ENCODE measurements at places on chromosomes 5 and 9.

- no peak for DNase-seq
Measured at GRCh38 chr5:95237324-95237723, 47.6 kb downstream of the MCTP1 start.

- DNase-seq = no peak
Measured at GRCh38 chr5:178817506-178817905, 42.2 kb upstream of the ZNF354B start.

DNA sequence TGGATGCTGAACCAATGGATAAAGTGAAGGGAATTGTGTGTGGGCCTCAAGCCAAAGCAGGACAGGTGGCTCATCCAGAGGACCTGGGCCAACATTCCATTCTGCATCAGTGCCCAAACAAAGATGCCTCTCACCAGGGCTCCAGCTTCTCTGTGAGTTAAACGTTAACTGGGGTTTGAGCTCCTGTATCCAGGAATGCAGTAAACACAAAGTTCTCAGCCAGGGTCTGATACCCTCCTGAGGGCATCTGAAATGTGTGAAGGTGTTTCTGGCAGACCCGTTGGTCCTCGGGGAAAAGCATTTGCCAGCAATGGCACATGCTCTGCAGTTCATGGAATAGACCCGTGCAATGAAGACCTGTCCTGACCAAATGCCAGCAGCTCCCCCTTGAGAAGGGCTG is 33.9 kb upstream of the AOPEP start:
- DNase-seq = no peak

DNA sequence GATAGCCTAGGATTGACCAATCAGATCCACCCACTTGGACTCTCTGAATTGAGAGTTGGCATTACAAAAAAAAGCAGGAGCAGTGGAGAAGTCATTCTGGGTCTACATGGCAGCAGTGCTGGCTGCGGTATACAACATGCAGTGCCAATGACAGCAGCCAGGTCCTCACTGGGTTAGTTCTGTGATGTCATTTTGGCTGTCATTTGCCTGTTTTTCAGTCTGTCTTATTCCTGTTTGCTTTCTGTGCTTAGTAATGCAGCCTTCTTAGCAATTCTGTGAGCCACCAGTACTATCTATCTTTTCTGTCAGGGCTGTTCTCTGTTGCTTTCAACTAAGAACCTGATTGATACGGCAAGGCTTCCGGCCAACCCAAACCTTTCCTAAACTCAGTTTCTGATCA is 471.8 kb downstream of the BNC2 start:
- DNase-seq = no peak

GRCh38 chr9:89722712-89723111 is 117.9 kb downstream of the GADD45G start:
- DNase-seq = no peak

GRCh38 chr5:157186309-157187045 is 5.8 kb downstream of the ITK start:
- DNase-seq = no peak

- no peak for DNase-seq
Measured at GRCh38 chr5:9201761-9202160, 344.1 kb downstream of the SEMA5A start.

DNA sequence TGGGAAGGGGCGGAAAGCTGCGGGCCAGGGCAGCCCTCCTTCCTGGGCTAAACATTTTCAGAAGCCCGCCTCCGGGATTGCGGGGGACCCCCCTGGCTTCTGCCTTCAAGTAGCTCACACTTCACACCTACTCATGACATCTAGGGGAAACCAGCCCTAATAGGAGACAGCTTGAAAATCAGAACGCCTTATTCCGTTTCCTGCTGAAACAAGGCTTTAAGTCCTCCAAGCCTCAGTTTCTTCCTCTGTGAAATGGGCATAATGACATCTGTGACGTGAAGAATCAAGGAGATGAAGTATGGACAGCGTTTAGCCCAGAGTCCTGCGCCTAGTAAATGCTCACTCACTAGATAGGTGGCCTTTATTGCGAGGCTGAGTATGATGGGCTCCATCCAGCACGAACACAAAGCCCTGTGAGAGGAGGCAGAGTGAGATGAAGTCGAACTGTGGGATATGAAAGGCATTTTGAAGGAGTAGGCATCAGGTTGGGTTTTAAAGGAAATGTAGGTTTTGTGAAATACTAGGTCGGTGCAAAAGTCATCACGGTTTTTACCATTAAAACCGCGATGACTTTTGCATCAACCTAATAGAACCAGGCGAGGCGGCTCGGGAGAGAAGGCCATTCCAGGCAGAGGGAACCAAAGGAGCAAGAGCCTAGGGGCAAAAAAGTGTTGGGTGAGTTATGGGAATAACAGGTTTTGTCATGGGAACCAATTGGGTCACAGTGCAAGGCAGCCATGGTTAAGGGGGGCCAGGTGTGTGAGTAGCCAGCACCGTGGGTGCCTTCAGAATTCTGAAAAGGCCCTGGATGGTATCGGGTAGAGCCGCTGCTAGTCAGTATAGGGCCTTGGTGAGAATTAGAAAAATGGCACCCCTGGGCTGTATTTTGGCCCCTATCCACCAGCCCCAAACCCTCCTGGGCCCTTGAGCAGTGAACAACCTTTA is 1.0 kb upstream of the TSC1 start:
- DNase-seq = no peak

- no peak for DNase-seq
Measured at GRCh38 chr5:122310889-122311288, 1.1 kb upstream of the SNCAIP start.

DNA sequence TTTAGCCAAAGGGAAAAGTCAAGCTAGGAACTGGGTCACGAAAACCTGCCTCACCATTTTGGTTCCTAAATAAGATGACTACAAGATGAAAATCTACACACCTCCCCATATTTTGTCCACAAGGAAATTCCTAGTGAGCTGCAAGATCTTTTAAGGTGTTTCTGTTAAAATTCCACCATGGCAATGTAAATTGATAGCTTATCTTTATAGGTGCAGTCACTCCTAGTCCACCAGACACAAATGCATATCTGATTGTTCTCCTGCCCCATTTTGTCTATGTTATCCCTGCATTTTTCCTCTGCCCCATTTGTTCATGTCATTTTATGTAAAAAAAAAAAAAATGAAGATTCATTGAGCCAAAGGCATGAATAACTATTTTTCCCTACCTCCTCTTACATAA is 41.1 kb upstream of the SELENOP start:
- DNase-seq = no peak

DNA sequence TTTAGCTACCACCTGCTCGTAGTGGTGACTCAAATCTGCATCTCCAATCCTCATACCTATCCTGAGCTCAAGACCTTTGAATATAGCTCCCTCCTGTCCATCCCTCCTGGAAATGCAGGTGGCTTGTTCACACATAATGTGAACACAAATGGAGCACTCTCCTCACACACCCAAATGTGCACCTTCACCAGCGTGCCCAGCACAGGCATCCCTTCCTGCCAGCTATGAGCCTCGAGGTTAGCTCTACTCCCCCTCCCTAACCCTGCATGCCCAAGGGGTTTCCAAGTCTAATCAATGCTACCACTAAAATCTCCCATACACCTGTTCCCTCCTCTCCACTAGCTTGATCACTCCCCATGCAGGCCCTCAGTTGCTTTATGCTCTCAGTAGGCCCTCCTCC is 2.2 kb upstream of the TGFBI start:
- no peak for DNase-seq

DNA sequence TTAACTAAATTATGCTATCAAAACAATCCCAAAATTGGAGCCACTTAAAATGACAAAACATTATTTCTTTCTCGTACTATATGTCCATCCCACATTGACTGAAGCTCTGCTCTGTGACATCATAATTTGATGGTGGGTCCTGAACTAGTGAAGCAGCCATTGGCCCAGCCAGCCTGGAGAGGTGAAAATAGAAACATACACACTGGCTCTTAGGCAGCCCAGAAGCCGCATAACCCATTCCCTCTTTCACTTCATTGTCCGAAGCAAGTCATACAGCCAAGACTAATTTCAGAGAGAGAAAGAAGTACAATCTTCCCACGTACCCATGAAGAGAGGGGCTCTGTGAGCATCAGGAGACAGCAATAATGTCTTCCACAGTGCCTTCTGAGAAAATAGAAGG is 342.5 kb downstream of the NFIB start:
- no peak for DNase-seq

DNA sequence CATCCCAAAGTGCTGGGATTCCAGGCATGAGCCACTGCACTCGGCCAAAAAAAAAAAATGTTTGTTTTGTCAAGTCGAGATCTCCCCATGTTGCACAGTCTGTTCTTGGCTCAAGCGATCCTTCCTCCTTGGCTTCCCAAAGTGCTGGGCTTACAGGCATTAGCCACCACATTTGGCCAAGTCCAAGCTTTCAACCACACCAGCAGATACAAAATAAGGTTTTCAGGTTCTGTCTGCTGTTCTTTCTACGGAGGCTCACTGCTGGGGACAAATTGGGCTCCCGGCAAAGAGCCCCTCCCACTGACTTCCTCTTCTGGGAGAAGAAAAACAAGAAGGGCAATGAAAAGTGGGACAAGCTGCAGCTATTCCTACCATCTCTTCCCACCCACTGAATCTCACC is 37.6 kb upstream of the GGTA1 start:
- no peak for DNase-seq

GRCh38 chr5:27318701-27319100 is 280.3 kb upstream of the CDH9 start:
- peak; percentile 17 for DNase-seq

DNA sequence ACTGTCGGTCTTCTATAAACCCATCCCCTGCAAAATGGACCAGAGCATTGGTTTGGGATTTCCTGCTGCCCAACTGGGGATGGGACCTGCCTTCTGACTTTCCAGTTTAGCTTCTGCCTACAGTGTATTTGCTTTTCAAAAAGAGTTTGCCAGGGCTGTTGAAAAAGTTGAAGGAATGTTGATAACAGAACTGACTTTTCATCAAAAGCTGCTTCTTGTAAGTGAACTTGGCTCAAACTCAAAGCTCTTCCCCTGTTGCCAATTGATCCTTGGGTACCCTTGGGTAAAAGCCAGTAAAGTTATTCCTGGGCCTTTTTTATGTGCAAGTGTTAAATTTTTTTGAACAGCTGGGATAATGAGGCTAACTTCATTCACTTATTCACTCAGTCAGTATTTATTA is 142.9 kb upstream of the SLC30A5 start:
- DNase-seq = no peak

- DNase-seq = peak; percentile 97
Measured at GRCh38 chr9:15909297-15909696, 356.5 kb downstream of the CCDC171 start.

DNA sequence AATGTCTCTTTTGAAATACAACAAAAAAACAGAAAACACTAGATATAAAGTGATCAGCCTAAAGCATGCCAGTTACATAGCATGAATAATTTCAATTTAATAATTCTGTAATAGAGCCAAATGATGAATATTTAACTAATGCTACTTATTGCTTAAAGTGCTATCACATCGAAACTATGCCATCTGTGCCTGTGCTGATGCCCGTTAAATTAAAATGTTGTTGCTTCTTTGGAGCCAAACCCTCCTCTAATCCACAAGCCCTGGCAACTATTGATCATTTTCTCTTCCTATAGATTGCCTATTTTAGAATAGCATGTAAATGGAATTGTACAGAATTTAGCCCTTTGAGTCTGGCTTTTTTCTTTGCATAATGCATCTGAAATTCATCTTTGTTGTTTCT is 356.2 kb downstream of the CHSY3 start:
- no peak for DNase-seq

DNA sequence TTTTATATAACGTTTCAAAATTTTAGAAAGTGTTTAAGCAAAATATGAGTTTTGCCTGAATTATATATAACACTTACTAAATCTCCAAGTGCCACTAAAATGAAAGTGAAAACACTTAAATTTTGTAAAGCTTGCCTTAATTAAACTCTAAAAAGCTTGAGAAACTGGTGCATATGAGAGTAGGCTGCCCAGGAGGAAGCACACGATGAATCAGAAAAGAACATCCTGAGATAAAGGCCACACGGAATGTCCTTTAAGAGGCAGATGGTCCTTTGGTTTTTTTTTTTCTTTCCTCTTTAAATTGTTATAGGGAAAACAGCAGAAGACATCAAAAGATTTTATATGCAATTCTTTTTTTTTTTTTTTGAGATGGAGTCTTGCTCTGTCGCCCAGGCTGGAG is 60.3 kb downstream of the HABP4 start:
- DNase-seq = peak; percentile 17

GRCh38 chr9:97853844-97854695 is 1.0 kb downstream of the FOXE1 start:
- DNase-seq = no peak

GRCh38 chr5:16656561-16657191 is 39.9 kb upstream of the RETREG1 start:
- peak; percentile 57 for DNase-seq

DNA sequence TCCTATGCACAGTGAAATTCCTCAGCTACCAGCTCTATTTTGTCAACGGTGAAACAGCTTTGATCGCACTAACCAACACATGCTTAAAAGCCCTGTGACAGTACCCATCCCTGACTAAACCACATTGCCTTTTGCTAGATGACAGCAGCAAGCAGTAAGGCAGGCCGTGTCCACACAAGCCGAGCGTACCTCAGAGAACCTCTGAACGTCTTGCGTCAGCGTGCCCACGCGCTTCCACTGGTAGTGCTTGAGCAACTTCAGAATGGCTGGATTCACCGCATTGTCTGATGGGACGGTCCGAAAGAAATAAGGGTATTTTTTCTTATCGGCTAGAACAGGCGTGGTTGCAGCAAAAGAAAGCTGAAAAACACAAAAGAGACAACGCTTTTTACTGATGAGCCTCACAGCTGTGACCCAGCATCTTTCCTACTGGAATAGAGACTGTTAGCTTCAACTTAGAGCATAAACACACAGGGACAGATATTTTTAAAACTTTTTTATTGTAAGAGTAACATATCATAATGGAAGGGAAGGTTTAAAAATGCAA is 167.0 kb downstream of the GABBR2 start:
- no peak for DNase-seq

- no peak for DNase-seq
Measured at GRCh38 chr5:38258319-38259061, at the start of gene EGFLAM. Gene EGFLAM, plus strand, starts transcription at chr5:38258559. Its CDS starts 196 bp downstream, at chr5:38258755.

GRCh38 chr5:103894882-103895281 is 332.3 kb upstream of the NUDT12 start:
- peak; percentile 3 for DNase-seq

DNA sequence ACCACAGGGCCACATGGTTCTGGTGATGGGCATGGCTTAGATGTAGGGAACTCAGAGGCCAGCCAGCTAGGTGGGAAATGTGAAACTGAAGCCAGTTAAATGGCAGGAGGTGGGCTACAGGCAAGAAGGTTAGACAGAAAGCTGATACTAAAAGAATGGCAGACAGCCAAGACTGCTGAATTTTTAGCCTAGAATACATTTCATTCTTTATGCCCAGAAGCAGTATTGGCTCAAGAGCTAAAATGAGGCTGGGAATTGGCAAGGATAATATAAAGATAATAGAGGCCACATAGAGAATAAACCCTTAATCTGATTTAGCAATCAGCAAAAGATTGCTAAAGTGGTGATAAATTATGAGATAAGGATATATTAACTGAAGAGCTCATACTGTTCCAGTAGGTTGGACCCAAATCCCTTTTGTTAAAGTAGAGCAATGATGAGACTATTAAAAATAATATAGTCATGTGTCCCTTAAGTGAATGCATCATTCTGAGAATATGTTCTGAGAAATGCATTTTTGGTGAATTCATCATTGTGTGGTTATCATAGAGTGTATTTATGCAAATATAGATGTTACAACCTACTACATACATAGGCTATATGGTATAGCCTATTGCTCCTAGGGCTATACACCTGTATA is 234.3 kb downstream of the CHSY3 start:
- DNase-seq = peak; percentile 74

- peak; percentile 43 for DNase-seq
Measured at GRCh38 chr5:95963650-95964410, 2.2 kb upstream of the ELL2 start.

All from amniotic epithelial cell (primary cell).